Stimulated activated CD4-positive, alpha-beta T cell treated with anti-CD3 and anti-CD28 coated beads, Interleukin-15, amount 100 ng/mL, for 48 hours (primary cell): ENCODE measurements at places on chromosomes 5 and 9.
A peak's percentile ranks its signal among the peaks of the same experiment; 100 is the strongest.

DNA sequence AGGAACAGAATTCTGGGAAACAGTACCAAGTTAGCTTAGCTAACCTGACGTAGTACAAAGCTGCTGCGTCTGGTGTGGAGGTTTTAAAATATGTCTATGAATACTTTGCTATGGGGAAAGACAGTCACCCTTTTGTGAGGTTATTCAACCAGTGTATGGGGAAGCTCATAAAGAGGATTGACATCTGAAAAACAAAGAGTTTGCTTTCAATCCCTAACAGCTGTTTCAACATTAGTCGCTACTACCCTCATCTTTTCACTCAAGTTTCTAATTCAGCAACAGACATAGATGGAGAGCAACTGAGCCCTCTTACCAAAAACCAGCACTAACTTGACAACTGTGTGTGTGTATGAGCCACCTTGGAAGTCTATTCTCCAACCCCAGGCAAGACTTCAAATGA lies 7.8 kb upstream of the MSANTD3 start:
- DNase-seq: no peak

DNA sequence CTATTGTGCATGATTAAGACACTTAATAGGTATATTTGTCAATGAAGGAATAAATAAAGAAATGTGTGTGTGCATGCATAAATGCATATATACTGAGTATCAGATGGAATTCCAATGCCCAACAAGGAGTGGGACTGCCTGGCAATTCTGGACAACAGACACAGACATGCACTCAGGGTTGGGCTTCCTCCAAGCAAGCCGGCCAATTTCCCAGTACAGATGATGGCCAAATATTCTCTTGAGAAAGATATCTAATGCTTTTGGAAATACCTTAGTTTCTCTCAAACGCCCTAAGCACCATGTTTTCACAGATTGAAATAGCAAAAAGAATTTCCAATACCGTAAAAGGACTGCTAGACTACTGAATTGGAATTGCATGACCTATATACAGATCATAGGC lies 11.1 kb downstream of the FTMT start:
- no peak for DNase-seq

- DNase-seq: no peak
Measured at GRCh38 chr5:114780290-114780689, 389.4 kb downstream of the TRIM36 start.

- no peak for DNase-seq
Measured at GRCh38 chr5:179387151-179388110, 42.2 kb upstream of the ADAMTS2 start.

DNA sequence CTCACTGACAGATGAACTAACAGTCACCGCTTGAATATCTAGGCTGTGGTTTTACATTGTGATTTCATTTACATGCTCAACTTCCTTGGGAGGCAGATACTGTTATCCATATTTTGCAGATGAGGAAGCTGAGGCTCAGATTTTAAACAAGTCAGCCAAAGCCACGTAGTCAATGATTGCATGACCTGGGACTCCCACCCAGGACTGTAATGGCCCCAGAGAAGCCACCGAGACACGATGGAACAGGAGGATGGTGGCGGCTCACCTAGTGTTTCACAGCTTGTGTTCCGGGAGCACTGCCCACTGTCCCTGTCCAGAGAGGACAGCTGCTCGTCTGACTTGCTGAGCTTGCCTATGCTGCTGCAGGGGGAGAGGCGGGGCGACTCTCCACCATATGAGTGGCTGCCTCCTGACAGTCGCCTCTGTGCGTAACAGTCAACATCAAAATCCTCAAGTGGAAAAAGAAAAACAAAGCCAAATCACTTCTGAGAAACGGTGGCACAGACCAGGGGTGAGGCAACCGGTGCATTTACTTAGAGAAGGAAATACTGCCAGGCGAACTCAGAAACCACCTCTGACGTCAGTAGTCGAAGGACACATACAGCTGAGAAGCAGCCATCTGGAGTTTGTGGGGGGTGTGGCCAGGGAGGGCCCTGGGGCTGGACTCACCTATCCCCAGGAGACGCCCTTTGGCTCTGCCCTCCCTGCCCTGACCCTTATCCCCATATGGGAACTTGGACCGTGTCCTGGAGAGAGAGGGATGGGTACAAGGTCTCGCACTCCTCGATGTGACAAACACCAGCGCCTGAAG lies 82.5 kb downstream of the PRRT1B start:
- DNase-seq: peak; percentile 12

GRCh38 chr5:176994460-176995121 lies 12.0 kb downstream of the UIMC1 start:
- no peak for DNase-seq

- DNase-seq: peak; percentile 36
Measured at GRCh38 chr5:69007726-69008368, 86.0 kb upstream of the SLC30A5 start.

- DNase-seq: no peak
Measured at GRCh38 chr5:137318027-137318426, 181.1 kb downstream of the SPOCK1 start.
